ENCODE measurements at places on chromosomes 5 and 9.
A peak's percentile ranks its signal among the peaks of the same experiment; 100 is the strongest.

- peak; percentile 54 for DNase-seq
Measured at GRCh38 chr5:123790226-123790625, 278.2 kb downstream of the CSNK1G3 start.

GRCh38 chr5:76691467-76692273, 24.3 kb upstream of the F2R start:
- DNase-seq = no peak

- DNase-seq = no peak
Measured at GRCh38 chr9:135661816-135662560, 1.1 kb upstream of the LCN9 start.

DNA sequence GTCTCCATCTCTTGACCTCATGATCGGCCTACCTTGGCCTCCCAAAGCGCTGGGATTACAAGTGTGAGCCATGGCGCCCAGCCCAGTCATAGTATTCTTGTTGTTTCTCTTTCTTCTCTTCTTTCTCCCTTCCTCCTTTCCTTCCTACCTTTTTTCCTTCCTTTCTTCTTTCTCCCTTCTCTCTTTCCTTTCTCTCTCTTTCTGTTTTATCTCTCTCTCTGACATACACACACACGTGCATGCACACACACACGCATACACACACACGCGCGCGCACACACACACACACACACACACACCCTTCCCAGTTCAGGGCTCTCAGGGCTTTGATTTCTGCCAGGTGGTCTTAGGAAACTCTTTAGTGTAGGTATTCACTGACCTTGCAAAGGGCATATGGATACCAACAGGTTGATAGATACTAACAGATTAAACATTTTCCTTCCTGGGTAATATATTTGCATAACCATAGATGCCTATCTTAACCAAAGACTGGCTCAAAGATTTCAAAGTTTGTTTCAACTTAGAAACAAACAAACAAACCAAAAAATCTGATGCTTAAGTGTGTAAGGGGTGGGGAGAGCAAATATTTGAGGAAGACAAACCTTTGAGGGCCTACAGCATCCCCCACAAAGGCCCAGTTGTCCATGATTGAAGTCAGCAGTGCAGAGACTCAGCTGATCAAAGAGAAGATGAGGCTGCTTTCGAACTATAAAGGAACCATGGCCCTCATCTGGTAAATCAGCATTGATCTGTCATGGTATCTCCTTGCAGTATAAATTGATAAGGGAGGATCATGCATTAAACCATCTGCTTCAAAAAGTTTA, 288.2 kb upstream of the SEMA6A start:
- DNase-seq = no peak

- DNase-seq = no peak
Measured at GRCh38 chr5:138216799-138217198, 3.7 kb upstream of the CDC23 start.

DNA sequence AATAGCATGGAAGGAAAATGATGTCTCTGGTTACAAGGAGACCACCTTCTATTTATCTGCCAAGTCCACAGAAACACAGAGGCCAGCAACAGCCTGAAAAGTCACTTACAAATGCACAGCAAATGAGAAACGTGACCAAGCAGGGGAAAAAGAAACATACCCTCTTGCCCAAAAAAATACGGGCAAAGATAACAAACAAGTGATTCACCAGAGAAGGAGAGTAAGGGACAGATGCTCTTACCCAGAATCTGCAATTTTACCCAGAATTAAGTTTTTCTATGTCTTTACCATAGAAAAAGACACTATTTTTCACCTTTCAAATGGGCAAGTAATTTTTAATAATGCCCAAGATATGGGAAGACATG, 28.1 kb downstream of the CAMSAP1 start:
- DNase-seq = no peak

GRCh38 chr5:33890131-33891032, 1.4 kb downstream of the ADAMTS12 start:
- no peak for DNase-seq

DNA sequence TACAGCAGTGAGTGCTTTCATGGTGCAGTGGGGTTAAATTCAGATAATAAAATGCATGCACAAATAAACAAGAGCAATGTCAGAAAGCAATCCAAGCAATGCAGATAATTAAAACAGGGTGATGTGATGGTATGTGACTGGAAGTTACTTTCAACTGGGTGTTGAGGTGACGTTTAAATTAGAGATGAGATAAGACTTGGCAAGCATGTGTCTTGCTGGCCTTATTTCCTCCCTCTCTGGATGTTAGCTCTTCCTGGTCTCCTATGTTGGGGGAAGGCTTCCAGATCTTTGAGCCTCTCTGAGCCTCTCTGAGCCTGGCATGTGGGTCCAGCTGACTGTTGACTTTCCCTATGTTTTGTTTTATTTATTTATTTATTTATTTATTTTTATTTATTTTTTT, 54.4 kb downstream of the DOCK2 start:
- no peak for DNase-seq
